Endodermal cell (in vitro differentiated cells): ENCODE measurements at places on chromosomes 11 and 22. TPM values are rescaled to one million over a fixed set of nuclear protein-coding genes. Genes with fewer than 3 reads are reported as not detected.

GLYAT gene
- not detected in 2 replicates for total RNA-seq

LRP4 gene
- total RNA-seq: 12.2 to 13.6 TPM (median 13.5 TPM) in 3 replicates

NLRP14 gene
- total RNA-seq: 0.18 and 0.33 TPM in 2 replicates

HEPHL1 gene
- not detected in 3 replicates for total RNA-seq

OTOG gene
- total RNA-seq: 0.55 to 3.4 TPM (median 2.2 TPM) in 3 replicates

SPI1 gene
- total RNA-seq: not detected in 3 replicates

SEC14L6 gene
- 1.6 and 2.0 TPM in 2 replicates for total RNA-seq

SOX6 gene
- 0.20 and 1.1 TPM in 2 replicates for total RNA-seq

ABCC8 gene
- total RNA-seq: 0.11 TPM in 1 of 3 replicates, not detected in the others

ST14 gene
- 21.7 and 25.1 TPM in 2 replicates for total RNA-seq

MRGPRX3 gene
- total RNA-seq: not detected in 2 replicates

EP300 gene
- 109 and 130 TPM in 2 replicates for total RNA-seq

PPFIBP2 gene
- total RNA-seq: 172 to 195 TPM (median 187 TPM) in 3 replicates

GVQW3 gene
- total RNA-seq: 7.4 to 13.5 TPM (median 12.9 TPM) in 3 replicates

TYR gene
- not detected in 2 replicates for total RNA-seq

DEFB131B gene
- total RNA-seq: not detected in 3 replicates

NXPE1 gene
- total RNA-seq: not detected in 2 replicates

PGGHG gene
- total RNA-seq: 107 and 129 TPM in 2 replicates
